8988T (cell line): ENCODE measurements at places on chromosomes 11 and 22.
A peak's percentile ranks its signal among the peaks of the same experiment; 100 is the strongest.

GRCh38 chr11:34890812-34891211 is 25.4 kb downstream of the APIP start:
- DNase-seq, result no peak

DNA sequence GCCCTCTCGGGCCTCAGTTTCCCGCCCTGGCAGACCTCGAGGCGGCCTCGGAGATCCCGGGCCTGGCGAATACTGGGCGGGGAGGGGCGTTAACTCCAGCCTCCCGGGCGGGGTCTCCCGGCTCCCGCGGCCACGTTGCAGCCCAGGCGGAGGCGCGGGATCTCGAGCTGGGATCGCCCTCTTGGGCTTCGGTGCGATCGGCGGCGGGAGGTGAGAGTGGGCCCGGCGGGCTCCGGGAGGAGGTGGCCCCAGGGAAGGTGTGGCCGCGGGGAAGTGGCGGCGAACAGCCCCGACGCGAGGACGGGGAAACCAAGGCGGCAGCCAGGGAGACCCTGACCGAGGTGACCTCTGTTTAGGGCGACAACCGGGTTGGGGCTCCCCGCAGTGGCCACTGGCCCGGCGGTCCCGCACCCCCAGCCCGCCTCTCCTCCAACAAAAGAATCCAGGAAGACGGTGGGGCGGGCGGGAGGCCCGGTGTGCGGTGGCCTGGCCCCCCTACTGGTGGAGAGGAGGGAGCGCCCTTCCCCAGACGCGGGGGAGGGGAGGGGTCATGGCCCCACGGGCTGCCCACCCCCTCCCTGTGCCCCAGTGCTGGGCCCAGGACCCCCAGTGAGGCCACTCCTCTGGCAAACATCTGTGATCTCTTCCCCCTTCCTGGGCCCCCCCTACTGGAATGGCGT is at the start of gene PHETA2:
PHETA2 (plus strand) TSS at position 117 of the 680 bp plus-strand sequence. CDS start 3,046 bp downstream, outside the sequence.
- DNase-seq, result no peak

DNA sequence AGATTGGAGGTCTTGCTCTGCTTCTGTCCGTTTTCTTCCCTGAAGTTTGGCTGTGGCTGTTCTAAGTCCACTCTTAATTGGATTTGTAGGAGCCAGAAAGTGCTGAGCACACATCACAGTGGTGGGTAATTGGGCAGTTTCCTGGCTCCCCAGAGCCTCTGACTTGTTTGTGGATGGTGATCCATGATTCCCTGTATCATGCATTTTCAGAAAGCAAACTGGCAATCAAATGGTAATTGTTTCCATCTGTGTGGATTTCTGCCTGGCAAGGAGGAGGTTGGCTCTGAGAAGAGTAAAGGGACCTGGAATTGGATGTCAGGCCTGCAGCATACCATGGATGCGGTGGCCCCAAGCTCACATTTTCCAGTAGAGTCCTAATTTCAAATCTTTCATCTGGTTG is 49.5 kb downstream of the PPFIBP2 start:
- DNase-seq, result no peak

GRCh38 chr11:103851166-103851651 is 185.2 kb upstream of the DDI1 start:
- no peak for DNase-seq

DNA sequence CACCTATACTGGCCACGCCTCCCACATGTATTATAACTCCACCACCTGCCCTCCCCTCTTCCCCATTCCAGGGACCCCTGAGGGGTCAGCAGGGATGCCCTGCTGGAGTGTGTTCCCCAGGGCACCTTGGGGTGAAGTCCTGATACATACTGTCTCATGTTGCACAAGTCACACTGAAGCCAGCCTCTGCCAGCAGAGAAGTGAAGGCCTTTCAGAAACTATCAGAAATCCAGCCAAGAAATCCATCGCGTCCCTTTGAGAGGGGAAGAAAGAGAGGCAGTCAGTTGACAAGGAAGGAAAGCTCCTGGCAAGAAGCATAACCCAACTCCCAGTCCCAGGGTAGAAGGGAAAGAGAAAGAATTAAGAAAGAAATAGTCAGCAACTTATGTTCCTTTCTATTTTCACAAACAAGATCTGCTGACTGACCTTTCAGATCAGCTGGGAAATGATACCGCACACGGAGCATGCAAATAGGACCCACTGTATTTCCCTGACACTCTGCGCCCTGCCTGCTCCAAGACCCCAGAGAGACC is 45.2 kb downstream of the SC5D start:
- no peak for DNase-seq

- DNase-seq, result peak; percentile 70
Measured at GRCh38 chr11:72241291-72241781, 2.6 kb downstream of the PHOX2A start.

- DNase-seq, result no peak
Measured at GRCh38 chr11:133919330-133920108, 37.2 kb downstream of the IGSF9B start.

GRCh38 chr11:112216561-112217105 is 9.6 kb upstream of the PTS start:
- DNase-seq, result no peak

- DNase-seq, result no peak
Measured at GRCh38 chr22:33717694-33718396, 202.4 kb downstream of the LARGE1 start.

DNA sequence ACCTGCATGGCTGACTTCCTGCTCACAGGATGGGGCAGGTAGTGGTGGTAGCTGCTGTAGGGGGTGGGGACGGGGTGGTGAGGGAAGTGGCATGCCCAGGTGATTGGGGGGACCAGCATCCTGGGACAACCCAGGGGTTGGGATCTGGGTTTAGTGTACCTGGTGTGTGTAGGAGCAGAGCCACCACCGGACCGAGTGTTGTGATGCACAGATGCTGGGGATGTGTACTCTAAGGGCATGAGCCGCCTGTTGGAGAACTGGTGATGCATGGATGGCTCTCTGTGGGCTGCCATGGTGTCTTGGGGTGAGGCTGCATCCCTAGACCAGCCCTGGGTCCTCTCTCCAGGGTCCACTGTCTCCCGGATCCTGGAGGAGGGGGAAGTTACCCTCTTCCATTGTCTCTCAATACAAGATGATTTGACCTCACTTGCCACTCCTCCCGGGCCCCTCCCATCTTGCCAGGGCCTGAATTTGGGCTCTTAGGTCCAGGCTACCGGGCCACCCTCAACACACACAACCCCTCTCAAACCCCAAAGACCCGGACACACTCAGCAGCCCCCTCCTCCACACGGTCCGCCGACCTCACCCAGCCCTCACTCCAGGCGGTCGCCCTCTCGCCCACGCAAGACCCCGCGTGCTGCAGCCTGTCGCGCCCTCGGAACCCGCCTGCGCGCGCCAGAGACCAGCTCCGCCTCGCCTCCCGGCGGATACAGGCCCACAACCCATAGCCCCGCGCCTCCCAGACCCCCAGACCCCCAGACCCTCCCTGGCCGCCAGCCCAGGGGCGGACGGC is 619 bp downstream of the LRRC75B start:
- peak; percentile 40 for DNase-seq

DNA sequence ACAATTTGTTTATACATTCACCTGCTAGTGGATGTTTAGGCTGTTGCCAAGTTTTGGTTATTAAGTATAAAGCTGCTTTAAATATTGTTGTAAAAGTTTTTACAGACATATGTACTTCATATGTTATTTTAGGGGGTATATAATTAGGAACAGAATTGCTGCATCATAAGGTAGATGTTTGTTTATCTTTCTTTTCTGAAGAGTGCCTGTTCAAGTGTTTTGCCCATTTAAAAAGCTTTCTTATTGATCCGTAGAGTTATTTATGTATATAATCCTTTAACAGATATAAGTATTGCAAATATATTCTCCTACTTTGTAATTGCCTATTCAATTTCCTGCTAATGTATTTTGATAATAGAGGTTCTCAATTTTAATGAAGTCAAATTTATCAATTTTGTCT is 11.3 kb upstream of the CCDC81 start:
- DNase-seq, result no peak

DNA sequence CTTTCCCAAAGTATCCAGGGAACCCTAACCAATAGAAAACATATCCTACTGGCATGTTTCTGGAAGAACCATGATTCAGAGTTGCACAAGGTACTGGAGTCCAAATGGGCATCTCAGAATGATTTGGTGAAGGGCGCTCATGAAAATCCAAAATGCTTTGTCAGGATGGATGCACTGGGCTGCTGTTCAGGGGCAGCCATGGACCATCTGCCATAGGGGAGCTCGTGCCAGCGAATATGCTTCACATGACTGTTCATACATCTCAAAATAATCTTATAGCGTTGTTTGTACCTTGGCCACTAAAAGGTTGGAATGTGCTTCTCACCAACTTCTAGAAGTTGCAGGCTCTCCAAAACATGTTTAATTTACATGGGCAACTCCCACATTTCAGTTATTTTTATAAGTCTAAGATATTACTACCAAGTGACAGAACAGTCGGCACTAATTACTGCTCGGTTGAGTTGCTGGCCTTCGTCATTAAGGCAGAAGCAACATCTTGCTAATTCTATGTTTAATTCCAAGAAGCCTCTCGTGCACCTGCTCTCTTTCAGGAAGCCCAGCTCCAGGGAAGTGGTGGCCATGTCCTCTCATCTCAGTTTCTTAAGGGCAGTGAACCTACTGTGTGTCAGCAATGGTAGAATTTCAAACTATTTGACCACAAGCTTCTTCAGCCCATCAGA is 1497.7 kb downstream of the TBC1D22A start:
- no peak for DNase-seq

GRCh38 chr11:75510723-75511019 is 15.1 kb downstream of the GDPD5 start:
- no peak for DNase-seq

GRCh38 chr11:61572913-61573312 is 8.0 kb downstream of the SYT7 start:
- DNase-seq, result no peak

GRCh38 chr11:15826826-15827225 is 529.5 kb downstream of the SOX6 start:
- DNase-seq, result peak; percentile 31

DNA sequence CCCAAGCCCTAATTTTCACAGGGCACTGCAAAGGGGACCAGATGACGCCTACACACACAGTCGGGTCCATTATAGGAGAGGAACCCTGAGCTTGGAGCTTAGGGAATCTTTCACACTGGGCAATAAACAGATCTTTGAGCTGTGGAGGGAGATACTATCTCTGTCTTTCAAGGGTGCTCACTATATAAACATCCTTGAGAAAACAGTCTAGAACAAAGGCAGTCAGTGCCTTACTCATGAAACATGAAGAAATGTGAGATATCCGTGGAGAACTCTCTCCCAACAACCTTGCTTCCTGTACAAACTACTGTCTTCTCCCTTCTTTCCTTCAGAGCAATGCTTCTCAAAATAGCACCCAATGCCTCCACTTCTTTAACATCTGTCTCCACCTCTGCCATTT is 109.0 kb upstream of the APOA1 start:
- no peak for DNase-seq

- no peak for DNase-seq
Measured at GRCh38 chr11:15577519-15577918, 462.8 kb downstream of the INSC start.

DNA sequence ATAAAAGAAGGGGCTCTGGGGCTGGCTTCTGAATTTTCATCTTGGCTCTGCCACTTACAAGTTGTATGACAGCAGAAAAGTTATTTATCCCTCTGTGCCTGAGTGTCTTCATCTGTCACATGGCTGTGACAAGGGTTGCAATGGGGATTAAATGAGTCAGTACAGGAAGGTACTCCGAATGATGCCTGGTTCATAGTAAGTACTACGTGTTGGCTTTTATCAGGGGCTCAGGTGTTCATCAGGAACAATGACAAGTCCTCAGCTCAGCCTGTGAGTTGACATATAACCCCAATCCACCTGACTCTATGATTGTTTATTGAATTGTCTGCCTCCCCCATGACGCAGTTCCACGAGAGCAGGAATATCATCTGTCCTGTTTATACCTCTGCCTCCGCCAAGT is 45.7 kb downstream of the PAMR1 start:
- DNase-seq, result no peak

GRCh38 chr11:58807343-58807742 is 37.2 kb downstream of the GLYATL2 start:
- DNase-seq, result no peak

- DNase-seq, result no peak
Measured at GRCh38 chr11:70180906-70181305, 22.2 kb upstream of the FADD start.

DNA sequence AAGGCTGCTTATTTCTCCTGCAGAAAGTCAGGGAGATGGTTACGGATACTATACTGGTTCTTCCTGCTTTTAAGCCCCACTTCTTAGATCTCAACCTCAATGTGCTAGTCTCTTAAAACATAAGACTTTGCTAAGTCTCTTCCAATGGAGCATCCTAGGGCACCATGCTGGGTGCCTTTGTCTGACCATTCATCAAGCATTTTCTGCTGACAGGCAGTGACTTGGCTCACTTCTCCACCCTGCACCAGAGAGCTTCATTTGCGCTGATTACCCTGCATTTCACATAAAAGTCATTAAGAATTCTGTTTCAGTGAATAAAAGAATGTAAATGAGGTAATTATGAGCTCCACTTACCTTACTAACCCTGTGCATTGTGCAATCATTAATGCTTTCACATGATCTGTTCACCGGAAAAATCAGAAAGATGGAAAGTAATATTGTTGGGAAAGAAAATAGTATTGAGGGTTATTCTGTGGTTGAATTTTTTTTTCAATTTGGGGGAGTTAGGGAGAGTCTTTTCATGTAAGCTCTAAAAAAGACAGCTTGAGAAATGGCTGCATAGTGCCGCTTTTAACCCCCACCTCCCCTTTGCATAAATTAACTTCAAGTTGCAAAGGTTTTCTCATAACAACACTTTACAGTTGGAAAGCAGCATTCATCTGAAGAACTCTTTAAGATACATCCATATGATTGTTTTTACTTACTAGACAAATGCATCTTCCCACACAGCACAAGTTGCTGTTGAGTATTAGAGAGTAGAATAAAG is 677.3 kb upstream of the KIRREL3 start:
- DNase-seq, result no peak

DNA sequence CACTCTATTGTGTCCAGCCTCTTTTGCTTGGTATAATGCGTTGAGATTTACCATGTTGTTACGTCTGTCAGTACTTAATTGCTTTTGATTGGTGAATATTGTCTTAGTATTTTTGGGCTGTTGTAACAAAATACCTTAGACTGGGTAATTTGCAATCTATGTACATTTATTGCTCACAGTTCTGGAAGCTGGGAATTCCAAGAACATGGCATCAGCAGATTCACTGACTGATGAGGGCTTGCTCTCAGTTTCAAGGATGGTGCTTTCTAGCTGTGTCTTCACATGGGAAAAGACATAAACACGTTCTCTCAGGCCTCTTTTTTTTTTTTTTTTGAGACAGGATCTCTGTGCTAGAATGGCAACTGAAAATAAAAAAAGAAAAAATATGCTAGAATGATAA is 46.7 kb upstream of the INCENP start:
- no peak for DNase-seq

DNA sequence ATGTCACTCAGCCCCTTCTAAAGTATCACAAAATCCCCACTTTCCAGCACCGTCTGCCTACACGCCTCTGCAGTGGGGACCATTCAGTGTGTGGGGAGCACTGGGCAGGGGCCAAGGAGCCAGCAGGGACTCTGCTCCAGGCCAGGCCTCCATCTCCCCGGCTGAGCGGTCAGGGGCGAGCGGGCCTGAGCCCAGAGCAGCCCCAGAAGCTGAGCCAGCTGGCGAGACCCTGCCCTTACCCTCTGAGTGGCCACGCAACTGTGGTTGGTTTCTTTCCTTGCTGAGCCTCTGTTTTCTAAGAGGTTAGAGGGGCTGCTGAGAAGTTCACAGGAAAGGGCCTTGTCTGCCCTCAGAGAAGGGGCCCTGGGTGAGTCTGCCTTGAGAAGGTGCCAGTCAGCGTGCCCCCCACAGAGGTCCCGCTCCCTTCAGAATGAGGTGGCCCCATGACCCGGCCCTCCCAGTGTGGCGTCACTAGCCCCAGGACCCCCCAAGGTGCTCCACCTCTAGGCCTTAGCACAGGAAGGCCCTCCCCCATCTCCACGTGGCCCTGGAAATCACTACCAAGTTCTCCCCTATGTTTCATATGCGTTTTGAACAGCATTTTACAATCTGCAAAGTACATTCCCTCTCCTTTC is 46.9 kb downstream of the WNT11 start:
- DNase-seq, result no peak
